ENCODE measurements at places on chromosomes 16 and 17.

- no peak for DNase-seq
Observed at GRCh38 chr16:62921904-62922303, 885.7 kb upstream of the CDH8 start.

DNA sequence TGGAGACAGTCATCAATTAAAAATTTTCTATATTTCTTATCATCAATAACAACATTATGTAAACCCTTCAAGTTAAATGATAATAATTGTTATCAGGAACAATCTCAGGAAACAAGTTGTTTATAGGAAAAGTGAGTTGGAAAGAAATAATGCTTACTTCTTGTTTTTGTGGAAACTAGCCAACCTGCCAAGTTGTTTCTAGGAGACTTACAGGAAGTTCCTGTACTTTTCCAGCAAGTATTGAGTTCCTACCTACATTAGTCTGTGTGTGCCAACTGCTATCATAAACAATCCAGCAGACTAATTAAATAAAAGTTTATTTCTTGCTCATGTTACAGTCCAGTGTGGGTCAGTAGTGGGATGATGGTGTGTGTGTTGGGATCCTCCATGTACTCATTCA, 1.6 kb upstream of the CCL14 start:
- DNase-seq, result no peak

DNA sequence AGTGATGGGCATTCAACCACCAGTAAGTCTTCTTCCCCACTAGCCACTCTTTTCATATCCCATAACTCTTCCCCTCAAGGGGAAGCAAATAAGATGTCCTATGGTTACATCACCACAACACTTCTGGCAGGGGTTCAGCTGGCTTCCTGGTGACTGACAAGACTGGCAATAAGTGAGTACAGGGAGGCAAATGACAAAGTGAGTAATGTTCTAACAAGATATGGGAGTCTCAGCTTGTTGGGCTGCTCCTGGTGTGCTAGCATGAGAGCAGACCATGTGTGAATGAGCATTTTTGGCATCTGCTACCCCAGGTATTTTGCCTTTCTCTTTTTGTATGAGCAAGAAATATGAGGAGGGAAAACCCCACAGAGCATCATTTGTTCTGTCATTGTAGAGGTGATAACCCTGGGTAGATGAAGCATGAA, 9.9 kb downstream of the TMIGD1 start:
- DNase-seq, result no peak

GRCh38 chr16:53711390-53711789, 7.4 kb downstream of the FTO start:
- DNase-seq, result no peak

DNA sequence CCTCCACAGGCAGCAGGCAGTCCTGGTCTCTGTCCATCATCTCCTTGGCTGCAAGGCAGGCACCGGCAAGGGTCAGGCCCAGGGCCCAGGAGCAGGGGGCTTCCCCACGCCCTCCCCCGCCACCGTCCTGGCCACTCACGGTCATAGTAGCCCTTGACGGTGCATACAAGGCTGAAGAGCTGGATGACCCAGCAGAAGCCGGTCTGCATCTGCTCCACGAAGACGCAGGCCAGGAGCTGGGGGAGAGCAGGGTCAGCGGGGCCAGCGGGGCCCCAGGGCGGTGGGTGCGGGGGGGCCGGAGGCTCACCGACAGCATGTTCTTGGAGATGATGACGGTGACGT, 20.1 kb downstream of the CTU2 start:
- no peak for DNase-seq

DNA sequence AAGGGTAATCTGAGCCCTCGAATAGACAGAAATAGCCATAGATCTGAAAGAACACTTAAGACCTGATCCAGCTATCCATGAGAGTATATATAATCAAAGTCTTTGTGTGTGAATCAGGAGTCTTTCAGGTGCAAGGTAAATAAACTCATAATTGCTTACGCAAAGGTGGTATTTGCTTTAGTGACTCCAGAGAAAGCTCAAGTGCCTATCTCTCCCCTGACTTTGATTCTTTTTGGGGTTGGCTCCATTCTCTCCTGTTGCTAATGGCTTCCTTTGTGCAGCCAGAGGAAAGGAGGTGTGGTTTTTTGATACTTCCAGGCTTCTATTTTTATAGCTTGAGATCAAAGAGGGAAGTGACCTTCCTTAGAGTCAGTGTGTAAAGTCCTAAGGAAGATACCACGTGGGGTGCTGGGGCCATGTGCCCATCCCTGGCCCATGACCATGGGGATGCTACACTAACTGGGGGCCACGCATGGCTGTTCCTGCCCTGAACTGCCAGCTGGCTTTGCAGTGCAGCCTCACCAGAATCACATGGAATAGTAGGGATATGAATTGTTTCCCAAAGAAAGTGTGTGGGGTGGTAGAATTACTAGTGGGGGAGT, 45.8 kb downstream of the TENT4B start:
- DNase-seq, result no peak

DNA sequence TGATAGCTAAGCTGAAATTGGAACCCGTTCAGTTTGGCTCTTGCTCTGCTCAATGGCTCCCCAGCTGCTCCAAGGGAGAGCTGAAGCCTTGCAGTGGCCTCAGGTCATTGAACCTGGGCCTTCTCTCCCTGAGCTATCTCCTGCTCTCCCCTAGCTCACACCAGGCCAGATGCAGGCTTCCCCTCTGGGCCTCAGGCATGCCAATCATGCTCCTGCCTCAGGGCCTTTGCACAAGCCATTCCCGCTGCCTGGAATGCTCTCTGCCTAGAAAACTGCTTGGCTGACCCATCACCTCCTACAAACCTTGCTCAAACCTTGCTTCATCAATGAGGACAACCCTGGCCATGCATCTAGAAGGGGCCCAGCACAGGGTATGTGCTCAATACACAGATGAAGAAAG, 16.7 kb upstream of the KRTAP17-1 start:
- no peak for DNase-seq

DNA sequence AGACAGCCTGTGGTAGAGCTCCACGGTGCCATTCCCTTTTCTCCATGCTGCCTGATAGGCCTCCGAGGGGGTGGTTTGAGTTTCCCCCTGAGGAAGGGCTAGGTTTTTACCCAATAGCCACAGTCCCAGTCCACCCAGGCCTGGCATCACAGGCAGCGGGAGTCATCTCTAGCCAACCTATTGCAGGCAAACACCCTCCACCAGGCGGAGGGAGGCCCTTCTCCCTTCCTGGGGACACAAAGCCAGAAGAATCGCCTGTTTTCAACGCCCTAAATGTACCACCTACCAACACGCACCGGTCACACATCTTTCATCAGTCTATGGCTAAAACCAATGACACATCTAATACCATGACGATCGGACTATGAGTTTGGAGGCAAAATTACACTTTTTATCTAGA, 7.4 kb downstream of the CSNK1D start:
- no peak for DNase-seq

DNA sequence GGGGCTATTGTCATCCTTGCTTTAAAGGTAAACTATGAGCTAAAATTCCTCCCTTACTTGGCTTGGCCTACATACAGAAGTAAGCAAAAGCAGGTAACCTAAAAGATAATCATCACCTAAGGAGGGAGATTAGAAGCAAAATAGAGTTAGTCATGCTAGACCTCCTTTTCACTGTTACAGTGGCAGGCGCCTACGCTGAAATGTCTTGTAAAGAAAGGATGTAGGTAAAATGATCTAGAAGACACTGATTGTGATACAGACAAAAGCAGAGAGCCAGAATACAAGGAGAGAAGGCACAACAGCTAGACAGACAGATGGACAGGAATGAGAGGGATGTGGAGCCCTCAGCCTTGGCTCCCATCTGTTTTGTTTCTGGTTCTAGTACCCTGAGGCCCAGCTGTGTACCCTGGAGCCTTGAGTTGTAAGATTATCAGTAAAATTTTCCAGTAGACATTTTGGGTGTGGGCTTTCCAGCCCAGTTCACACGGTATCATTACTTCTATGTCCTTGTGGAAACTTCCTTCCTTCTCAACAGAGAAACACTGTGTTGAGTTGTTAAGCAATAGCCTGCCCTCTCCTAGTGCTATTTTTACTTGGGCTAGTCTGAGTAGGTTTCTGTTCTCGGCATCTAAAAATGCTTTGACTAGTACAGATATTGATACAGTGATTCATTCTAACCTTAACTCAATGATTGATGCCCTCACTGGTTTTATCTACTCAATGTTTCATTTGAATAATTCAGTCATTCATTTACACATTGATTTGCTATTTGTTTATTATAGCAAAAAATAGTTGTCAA, 7.7 kb upstream of the C16orf78 start:
- no peak for DNase-seq

GRCh38 chr17:63911657-63912100, 621 bp upstream of the CSHL1 start:
- peak; percentile 51 for DNase-seq

- no peak for DNase-seq
Observed at GRCh38 chr17:70597774-70598173, 428.4 kb downstream of the KCNJ2 start.

- DNase-seq, result no peak
Observed at GRCh38 chr16:12582696-12583095, 221.0 kb downstream of the CPPED1 start.

All from stimulated activated CD8-positive, alpha-beta memory T cell treated with anti-CD3 and anti-CD28 coated beads, Interleukin-2, amount 100 ng/mL, for 1 hour (primary cell).